AG09309 (cell line): ENCODE measurements at places on chromosomes 11 and 22.
A peak's percentile ranks its signal among the peaks of the same experiment; 100 is the strongest.

DNA sequence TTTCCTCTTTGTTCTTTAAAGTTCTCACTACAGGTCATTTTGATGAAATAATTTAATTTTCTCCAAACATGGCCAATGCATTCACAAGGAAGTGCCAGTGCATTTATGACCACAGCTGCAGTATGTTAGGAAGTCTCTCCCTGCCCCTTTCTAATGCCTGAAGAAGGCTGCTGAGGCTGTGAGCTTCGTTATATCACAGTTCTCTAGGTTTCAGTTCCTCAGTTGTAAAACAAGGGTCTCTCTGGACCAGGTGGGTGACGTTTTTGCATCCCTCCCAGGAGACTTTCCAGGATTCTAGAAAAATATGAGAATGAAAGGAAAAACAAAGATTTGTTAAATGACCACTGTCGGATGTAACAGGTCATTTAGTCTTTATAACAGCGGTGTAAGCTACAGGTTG lies 171.6 kb downstream of the LARGE1 start:
- DNase-seq, result no peak

DNA sequence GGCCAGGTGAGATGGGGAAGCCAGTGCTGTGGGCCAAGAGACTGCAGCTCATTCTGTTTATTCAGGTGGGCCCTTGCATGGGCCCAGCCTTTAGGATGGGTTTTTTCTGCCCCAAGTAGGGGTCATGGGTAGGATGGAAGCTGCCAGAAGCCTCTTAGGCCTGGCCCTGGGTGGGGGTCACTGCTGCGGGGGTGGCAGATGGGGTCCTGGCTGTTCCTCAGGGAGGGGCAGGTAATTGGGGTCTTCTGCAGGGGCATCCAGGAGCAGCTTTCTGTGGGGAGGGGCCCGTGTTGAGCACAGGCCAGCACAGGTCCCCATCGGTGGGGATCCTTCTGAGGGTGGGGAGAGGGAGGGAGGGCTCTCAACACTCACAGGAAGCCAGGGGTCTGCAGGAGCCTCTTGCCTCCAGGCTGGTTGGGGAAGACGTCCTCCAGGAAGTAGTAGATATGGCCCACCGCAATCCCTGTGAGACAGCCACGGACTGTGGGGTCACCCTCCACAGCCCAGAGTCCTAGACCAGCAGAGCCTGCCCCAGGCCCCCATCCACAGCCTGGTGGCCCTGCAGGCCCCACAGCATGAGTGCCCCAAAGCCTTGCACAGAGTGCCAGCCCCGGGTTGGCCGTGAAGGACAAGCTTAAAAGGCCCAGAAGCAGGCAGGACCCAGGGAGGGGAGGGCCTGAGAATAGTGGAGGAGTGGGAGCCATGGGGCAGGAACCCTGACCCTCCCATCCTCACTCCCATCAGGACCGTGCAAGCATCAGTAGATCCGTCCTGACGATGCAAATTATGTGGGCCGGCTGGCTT lies 1.9 kb downstream of the DERL3 start:
- no peak for DNase-seq

DNA sequence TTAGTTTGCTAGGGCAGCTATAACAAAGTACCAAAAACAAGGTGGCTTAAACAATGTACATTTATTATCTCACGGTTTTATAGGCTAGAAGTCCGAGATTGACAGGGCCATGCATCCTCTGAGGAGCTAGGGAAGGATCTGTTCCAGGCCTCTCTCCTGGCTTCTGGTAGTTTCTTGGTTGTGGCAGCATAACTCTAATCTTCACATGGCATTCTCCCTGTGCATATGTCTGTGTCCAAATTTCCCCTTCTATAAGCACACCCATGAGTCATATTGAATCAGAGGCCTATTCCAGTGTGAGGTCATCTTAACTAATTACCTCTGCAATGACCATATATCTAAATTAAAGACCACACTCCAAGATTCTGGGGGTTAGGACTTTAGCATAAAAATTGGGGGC lies 31.3 kb upstream of the MMP13 start:
- no peak for DNase-seq

GRCh38 chr22:19066531-19067271 lies 55.5 kb downstream of the DGCR2 start:
- DNase-seq, result peak; percentile 28

GRCh38 chr11:135033540-135033939 lies 621.5 kb upstream of the B3GAT1 start:
- no peak for DNase-seq

DNA sequence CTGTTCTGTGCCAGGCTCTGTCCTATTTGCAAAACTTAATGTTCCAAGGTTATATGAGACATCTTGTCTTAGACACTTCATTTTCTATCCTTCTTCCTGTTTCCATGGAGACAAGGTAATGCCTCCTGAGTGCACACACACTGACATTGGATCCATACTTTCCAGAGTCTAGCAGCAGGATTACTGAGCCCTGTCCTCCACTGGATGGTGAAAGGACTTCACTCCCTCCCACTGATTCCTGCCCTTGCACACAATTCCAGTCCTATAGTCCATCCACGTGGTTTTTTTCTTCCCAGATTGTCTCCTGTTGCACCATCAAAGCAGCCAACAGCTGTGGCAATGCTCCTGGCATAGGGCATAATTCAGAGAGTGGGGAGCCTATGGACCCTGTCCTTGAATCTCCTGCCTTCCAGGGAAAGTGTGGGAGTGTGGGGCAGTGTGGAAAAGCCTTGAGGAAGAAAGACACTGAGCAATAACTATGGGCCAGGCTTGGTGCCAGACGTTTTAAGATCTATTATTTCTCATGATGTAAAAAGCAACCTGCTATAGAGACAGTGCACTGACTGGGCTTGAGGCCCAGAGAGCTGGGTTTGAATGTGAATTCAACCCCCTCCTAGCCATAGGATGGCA lies 31.3 kb downstream of the SERPINH1 start:
- DNase-seq, result no peak

- no peak for DNase-seq
Observed at GRCh38 chr11:133072378-133072777, 459.9 kb downstream of the OPCML start.

GRCh38 chr22:35155403-35156025 lies 89.6 kb downstream of the ISX start:
- DNase-seq, result no peak

GRCh38 chr22:24037851-24038765 lies 27.0 kb downstream of the CABIN1 start:
- DNase-seq, result no peak

GRCh38 chr11:2091786-2092463 lies 47.3 kb downstream of the IGF2 start:
- no peak for DNase-seq

GRCh38 chr11:8080674-8081590 lies at the start of gene TUB:
TSS of gene TUB (plus strand) at chr11:8081211. CDS start at chr11:8081511, 300 bp downstream.
- no peak for DNase-seq

GRCh38 chr11:119511614-119512306 lies 88.8 kb upstream of the THY1 start:
- no peak for DNase-seq

- DNase-seq, result no peak
Observed at GRCh38 chr22:27912101-27912500, 7.0 kb downstream of the PITPNB start.

GRCh38 chr11:65404210-65404609 lies 17.8 kb downstream of the FRMD8 start:
- DNase-seq, result no peak

GRCh38 chr11:27216270-27217149 lies 146.5 kb downstream of the CCDC34 start:
- DNase-seq, result no peak

- DNase-seq, result no peak
Observed at GRCh38 chr11:109862835-109863234, 230.4 kb upstream of the ZC3H12C start.

GRCh38 chr11:30159546-30159945 lies 71.3 kb upstream of the FSHB start:
- DNase-seq, result no peak

- DNase-seq, result no peak
Observed at GRCh38 chr11:66617155-66617834, 865 bp downstream of the RBM14 start.

- no peak for DNase-seq
Observed at GRCh38 chr11:113487622-113488021, 12.4 kb upstream of the DRD2 start.
